Activated T-cell treated with anti-CD3 and anti-CD28 coated beads for 24 hours (primary cell): ENCODE measurements at places on chromosomes 7 and 10.

- no peak for DNase-seq
Observed at GRCh38 chr10:116049158-116049973, 223.6 kb downstream of the GFRA1 start.

DNA sequence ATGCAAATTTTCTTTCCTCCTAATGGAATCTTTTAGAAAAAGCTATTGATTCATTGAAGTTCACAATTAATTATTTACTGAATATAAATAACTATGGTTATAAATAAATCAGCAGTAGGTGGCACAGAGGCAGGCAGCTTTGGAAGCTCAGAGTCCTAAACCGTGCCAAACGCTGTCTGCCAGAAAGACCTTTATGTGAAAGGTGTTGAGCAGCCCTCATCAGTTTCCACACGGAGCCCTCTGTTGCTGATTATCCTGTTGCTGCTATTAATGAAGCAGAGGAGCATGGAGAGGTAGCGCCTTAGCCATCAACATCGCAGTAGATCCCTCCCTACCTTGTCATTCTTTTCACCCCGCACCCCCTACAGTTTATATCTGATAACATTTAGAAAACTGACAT lies 51.0 kb downstream of the RTKN2 start:
- DNase-seq, result no peak

- DNase-seq, result no peak
Observed at GRCh38 chr7:11615174-11615573, 216.8 kb downstream of the THSD7A start.

- no peak for DNase-seq
Observed at GRCh38 chr7:132755538-132756483, 179.5 kb upstream of the PLXNA4 start.

DNA sequence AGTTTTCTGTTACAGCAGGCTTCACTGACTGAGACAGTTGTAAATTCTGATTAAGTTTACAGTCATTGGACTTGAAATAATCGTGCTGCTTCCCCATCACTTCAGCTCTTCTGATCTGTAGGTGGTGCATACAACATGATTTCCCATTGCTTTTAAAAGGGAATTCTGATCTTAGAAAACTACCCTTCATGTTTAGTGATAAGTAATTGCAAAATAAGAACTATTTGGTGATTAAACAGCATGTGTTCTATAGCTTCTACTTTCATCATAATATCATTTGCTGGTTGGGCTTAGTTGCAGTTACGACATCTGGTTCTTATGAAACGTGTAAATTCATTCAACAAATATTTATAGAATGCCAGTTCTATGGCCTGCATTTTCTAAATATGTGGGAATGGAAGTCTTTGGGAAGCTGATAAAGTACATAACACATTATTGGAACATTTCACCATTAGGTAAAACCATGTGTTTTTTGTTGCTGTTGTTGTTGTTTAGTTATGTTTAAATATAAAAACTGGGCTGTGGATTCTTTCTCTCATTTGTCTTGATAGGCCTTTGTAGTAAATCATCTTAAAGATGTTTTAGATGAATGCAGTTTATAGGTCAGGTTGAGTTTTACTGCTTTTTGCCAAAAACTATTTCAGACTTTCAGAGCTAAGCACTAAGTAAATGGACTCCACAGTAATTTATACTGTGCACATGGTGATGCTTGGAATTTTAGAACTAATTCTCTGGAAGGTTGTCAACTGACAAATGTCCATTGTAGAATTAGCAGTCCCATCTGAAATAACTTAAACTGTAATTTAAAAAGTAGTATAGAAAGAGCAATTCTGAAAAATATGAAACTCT lies 13.1 kb downstream of the GNAI1 start:
- DNase-seq, result no peak

GRCh38 chr7:10939237-10939910 lies 34.3 kb upstream of the PHF14 start:
- DNase-seq, result no peak

- no peak for DNase-seq
Observed at GRCh38 chr7:141128931-141129330, 55.1 kb downstream of the TMEM178B start.
